ENCODE measurements at places on chromosomes 7 and 10.

- no peak for DNase-seq
Measured at GRCh38 chr7:79494046-79494445, 40.6 kb upstream of the MAGI2 start.

GRCh38 chr7:50558294-50559053 is 6.7 kb downstream of the DDC start:
- DNase-seq, result no peak

DNA sequence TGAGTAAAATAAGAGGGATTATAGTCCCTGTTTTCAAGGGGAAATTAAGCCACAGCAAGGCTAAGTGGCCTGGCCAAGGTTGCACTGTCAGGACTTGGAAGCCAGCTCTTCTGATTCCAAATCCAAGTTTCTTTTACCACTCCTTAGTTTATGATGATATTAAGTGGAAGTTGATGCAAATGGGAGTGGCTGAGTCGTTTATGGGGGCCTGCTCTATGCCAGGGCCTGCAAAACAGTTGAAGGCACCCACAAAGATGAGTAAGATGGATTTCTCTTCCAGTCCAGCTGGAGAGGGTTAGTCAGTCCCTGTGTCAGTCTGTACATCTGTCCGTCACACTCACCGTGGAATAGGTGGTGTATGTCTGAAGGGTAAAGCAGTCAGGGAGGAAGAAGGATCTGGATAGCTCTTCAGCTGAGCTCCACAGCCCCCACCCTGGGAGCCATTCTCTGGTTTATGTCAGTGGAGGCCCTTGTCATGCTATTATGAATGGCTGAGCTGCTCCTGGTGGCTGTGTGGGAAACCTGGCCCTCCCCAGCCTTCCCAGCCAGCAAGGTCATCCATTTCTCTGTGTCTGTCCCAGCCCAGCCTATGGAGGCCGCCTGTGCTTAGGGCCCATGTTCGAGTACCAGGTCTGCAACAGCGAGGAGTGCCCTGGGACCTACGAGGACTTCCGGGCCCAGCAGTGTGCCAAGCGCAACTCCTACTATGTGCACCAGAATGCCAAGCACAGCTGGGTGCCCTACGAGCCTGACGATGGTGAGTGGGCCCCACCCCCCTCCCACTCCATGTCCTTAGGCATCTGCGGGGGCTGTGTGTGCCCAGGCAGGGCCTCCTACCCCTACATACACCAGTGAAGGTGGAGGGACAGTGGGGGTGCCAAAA is 44.5 kb downstream of the TBATA start:
- DNase-seq, result no peak

GRCh38 chr7:88735920-88736319 is 23.6 kb upstream of the ZNF804B start:
- DNase-seq, result no peak

- DNase-seq, result no peak
Measured at GRCh38 chr7:24779283-24779655, 22.0 kb upstream of the GSDME start.

- no peak for DNase-seq
Measured at GRCh38 chr7:94247970-94248369, 146.7 kb upstream of the COL1A2 start.

GRCh38 chr7:28356619-28357018 is 55.7 kb upstream of the CREB5 start:
- no peak for DNase-seq

DNA sequence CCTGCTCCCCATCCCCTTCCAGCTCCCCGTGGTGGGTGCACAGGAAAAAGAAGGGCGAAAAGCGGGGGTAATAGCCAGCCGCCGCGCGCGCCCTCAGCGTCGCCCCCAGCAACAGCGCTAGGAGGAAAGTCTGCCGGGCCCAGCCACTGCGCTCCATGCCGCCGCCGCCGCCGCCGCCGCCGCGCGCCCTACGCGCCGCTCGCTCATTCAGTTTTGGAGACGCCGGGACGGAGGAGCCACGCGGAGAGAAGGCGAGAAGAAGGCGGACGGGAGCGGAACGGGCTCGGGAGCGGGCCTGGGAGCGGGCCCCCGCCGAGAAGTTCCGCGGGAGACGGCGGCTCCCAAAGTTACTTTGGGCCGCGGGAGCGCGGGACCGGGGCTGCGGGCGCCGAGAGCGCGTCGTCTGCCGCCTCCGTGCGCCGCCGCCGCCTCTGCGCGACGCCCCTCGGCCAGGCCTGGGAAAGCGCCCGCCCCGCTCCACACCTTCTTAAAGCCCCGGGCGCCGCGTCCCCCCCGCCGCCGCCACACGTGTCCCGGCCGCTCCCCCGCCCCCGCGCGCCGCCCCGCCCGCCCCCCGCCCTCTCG is at the start of gene RELN:
Gene RELN (minus strand): TSS at position 459 of the 585 bp plus-strand sequence. CDS start 302 bp downstream, at position 157.
- DNase-seq, result peak; percentile 58

- DNase-seq, result no peak
Measured at GRCh38 chr10:132162590-132163277, 24.0 kb upstream of the DPYSL4 start.

DNA sequence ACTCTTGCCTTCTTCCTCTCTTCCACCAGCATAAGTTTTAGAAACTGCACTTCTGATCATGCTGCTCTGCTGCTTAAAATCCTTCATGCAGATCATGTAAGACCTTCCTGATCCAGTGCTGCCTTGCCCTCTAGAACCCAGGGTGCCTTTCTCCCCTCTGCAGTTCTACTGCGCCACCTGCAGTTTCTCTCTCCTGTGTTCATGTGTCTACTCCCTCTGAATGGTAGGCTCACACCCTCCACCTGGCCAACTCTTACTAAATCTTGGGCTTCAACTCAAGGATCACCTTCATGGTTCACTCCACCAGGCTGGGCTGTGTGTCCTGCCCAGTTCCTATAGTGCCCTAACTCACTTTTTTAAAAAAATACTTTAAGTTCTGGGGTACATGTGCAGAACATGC is 174.6 kb upstream of the ITGB1 start:
- no peak for DNase-seq

GRCh38 chr7:155193716-155194115 is 104.0 kb upstream of the INSIG1 start:
- no peak for DNase-seq

- no peak for DNase-seq
Measured at GRCh38 chr7:122055073-122055472, 89.0 kb downstream of the AASS start.

GRCh38 chr7:78080241-78080640 is 281.7 kb downstream of the PHTF2 start:
- DNase-seq, result no peak

DNA sequence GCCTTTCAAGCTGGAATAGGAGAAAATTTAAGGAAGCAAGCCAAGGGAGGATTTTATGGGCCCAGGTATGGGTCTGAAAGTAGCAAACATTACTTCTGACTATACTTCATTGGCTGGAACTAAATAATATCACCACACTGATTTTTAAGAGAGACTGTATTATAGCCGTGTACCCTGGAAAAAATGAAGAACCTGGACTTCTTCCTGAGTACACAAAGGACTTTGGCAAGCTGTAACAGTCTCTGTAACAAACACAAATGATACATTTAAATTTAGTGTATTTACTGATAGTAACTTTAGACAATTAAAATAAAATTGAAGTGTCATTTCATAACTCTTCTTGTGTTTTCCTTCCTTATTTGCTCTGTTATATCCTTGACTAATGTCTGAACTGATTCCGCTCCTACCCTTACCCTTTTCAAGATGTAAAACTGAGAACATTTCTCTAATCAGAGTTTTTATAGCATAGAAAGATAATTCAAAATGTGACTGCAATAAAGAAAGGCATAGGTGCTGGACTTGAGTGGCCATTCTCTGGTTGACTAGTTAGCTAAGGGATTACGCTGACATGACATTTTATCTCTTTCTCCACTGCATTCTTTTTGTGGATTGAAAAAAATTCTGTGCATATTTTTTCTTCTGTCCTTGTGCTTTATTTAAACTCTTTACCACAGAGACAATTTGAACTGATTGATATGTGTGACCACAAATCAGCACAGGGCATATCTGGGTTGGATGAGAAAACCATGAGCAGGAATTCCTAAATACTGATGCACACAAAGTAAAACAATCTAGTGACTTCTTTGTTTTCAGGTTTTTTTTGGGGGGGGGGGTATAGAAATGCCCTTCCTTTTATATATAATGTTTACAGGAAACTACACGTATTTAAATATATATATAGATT is 349.7 kb downstream of the MDFIC start:
- DNase-seq, result no peak

DNA sequence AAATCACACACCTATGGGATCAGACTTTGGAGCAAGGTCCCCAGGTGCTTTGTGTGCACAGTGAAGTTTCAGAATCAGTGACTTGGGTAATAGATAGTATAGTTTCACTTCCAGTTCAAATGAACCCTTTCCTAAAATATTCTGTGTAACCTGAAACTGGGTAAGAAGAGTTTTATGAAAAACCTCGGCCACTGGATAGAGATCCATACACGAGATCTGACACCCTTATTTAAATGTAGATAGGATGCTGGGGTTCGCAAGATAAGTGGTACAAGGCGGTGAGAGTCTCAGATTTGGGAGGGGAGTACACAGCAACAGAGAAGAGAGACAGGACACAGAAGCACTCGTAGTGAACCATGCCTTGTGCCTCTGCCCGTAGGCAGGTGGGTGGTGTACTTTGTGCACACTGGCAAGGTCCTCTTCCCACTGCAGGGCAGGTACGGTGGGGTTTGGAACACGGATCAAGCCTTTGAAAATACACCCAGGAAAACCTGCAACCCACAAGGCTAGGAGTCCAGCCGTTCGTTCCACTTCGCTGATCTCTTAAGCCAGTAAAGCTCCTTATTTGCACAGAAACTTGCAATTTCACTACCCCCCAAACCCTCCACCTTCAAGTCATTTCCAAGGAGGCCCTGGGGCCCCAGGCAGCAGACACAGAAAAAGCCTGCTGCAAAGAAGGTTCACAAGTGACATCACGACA is 162.8 kb downstream of the USP6NL start:
- no peak for DNase-seq

GRCh38 chr10:110597476-110597875 is 30.0 kb downstream of the SMC3 start:
- DNase-seq, result no peak

DNA sequence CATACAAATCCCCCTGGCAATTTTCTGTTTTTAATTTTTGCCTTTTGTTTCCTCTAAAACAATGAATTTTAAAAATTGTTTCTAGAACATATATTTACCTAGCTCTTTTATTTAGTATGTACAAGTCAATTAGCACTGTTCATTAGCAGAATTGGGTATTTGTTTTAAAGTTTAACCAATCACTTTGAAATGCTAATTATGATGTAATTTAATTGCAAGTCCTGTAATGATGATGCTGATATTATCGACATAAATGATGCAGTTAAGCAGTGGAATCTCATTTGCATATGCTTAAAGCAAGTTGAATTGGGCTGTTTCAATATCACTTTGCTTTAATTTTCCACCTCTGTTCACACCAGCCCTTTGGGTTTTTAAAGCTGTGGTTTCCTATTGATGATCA is 2.7 kb downstream of the FOXP2 start:
- DNase-seq, result no peak

DNA sequence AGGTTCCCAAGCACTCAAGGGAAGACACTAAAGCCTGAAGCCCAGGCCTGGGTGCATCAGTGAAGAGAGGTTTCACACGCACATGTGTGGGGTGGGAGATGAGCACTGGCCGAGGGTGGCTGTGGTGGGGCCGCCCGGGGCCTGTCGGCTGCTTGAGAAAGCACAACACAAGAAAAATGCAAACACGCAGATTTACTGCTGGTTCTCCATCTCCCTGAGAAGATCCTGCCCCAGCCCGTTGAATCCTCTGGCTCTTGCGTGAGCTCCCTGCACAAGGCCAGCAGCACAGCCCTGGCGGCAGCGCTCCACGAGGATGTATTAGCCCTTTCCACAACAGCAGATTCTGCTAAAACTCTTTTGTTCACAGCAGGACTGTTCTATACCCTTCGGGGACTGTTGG is 6.2 kb downstream of the ZNF511 start:
- DNase-seq, result no peak

- no peak for DNase-seq
Measured at GRCh38 chr7:21624320-21624719, 81.5 kb downstream of the DNAH11 start.
